ENCODE measurements at places on chromosomes 2 and 18. TPM values are rescaled to one million over a fixed set of nuclear protein-coding genes. Genes with fewer than 3 reads are reported as not detected.

Gene SERPINB3
- total RNA-seq = not detected

DNA sequence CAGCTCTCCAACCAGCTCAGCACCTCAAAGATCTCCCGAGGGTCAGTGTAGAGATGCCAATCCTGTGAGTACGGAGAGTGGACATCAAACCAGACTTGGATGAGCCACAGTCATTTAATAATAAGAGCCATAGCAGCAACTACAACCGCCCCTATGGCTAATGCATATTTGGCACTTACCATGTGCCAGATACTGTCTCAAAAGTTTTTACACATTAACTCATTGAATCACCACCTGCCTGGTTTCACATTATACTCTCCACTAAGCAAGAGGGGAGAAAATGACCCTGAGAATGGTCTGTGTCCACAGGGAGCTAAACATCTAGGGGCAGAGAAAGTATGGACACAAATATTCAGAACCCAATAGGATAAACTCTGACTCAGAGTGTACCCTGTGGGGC lies 2.6 kb downstream of the CNPPD1 start:
- H3K4me1 ChIP-seq = peaks cover 25% of the 10 kb centered on the region
- H3K36me3 ChIP-seq = peaks cover 38% of the 10 kb centered on the region
- no peaks in the 10 kb centered on the region for H3K27me3 ChIP-seq
- H3K27ac ChIP-seq = no peak overlapping the region
- no peak overlapping the region for H3K4me3 ChIP-seq

GRCh38 chr2:106059416-106060065 lies 134.6 kb downstream of the UXS1 start:
- H3K27ac ChIP-seq = no peak overlapping the region
- no peaks in the 10 kb centered on the region for H3K27me3 ChIP-seq
- no peaks in the 10 kb centered on the region for H3K4me1 ChIP-seq
- no peak overlapping the region for H3K4me3 ChIP-seq
- no peaks in the 10 kb centered on the region for H3K36me3 ChIP-seq
- DNase-seq = no peak

GRCh38 chr2:32159678-32160077 lies 6.0 kb upstream of the SLC30A6 start:
- H3K4me3 ChIP-seq = no peak overlapping the region
- H3K4me1 ChIP-seq = peaks cover 7% of the 10 kb centered on the region
- H3K36me3 ChIP-seq = peaks cover 3% of the 10 kb centered on the region
- H3K27me3 ChIP-seq = no peaks in the 10 kb centered on the region
- no peak for DNase-seq
- no peak overlapping the region for H3K27ac ChIP-seq

Gene UGT1A1
- not detected for total RNA-seq

All from heart right ventricle (tissue), 16 donors.